ENCODE measurements at places on chromosomes 7 and 10.

- no peak for DNase-seq
These were observed 50.0 kb downstream of the TRUB1 start for GRCh38 chr10:114987995-114988394.

GRCh38 chr7:98354052-98354451 is 46.8 kb downstream of the BAIAP2L1 start:
- no peak for DNase-seq

DNA sequence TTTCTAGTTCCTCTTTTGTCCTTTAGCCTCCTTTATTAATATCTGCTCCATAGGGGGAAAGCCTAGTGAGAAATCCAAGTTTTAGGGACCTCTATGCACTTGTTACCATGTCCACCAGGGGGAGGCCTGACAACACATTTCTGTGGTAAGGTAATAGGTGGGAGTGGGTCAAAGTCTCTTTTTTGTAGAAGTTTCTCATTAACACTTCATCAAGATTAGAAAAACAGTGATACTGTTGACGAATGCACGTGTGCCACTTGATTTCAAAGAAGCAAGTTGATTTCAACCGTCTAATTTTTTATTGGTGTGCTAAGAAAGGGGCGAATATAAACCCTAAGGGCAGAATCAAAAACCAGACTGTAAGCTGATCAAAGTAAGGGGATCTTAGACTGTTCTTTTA is 30.6 kb downstream of the CISD1 start:
- no peak for DNase-seq

DNA sequence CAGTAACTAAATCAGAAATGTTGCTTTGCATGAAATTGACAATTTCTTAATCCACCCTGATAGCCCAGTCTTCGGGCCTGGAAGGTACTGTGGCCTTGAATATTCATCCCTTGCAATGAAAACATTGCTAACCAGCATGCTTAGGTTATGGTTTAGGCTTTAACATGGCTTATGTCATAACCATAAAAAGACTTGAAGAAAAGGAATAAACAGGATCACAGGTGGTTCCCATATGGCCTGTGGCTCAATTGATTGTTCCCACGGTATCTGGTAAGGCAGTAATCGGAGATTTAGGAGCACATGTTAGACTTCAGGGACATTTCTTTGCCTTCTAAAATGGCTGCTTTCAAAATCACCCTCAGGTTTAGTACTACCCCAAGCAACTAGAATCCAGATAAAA is 139.5 kb downstream of the ST7 start:
- DNase-seq, result no peak

- DNase-seq, result no peak
These were observed 28.9 kb downstream of the HIPK2 start for GRCh38 chr7:139748941-139749340.

DNA sequence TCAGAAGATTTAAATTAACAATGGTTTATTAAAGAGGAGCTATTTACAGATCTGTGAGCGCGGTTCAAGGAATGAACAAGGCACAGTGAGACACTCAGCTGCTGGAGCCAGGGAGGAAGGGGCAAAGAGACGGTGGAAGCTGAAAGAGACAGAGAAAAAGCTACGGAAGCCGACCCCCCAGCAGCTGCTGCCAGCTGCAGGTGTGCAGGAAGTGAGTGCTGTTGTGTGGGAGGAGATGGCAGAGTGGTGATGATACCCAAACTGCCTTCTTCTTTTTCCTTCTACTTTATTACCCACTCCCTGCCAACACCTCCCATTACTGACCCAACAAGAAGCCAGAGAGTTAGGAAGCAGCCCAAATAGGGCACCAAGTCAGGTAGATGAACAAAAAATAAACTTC is 41.9 kb upstream of the MBL2 start:
- DNase-seq, result no peak

GRCh38 chr10:44769450-44769849 is 141.7 kb upstream of the TMEM72 start:
- no peak for DNase-seq

All from right forelimb (tissue), 1 donor.